ENCODE measurements at places on chromosomes 12 and 14.

DNA sequence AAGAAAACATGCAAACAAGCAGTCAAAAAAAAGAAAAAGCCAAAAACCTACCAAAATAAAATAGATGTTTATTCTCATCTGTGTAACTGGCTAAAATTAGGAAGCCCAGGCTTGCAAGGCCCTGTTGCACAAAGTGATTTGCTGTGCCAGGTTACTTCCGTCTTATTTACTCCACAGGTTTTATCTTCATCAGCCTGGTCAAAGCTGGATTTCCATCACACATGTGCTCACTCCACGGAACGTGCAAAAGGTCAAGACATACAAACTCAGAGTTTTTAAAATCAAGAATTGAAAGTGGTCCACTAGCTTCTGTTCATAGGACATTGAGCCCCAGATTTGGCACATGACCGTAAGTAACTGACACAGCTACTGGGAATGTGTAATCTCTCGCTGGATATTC, 14.8 kb downstream of the KCNJ8 start:
- DNase-seq, result no peak

DNA sequence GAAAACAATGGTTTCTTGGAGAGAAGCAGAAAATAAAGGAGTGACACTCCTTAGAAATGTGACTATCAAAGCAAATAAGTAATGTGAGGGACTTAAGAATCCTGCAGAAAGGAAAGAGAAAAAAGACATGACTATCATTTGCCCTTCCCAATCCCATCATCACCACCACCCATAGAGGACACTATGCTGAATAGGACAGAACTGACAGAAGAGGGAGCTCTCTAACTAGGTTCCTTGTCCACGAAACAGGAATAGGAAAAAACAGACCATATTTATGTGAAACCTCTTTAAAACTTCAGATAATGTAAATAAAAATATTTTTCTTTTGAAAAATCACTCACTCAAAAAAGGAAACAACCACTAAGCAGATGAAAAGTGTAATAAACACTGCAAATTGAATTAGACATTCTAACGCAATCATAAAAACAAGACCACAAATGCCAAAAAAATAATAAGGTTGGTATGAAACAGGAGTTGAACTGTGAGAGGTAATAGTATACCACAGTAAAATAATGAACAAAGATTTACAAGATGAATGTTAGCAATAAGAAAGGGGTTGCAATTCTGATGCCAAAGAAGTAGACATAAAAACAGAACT, 24.1 kb downstream of the KLRD1 start:
- DNase-seq, result no peak

- peak; percentile 74 for DNase-seq
These were observed 114.4 kb upstream of the OVCH1 start for GRCh38 chr12:29611906-29612305.

- DNase-seq, result no peak
These were observed 32.8 kb downstream of the KIF26A start for GRCh38 chr14:104171029-104171697.

GRCh38 chr12:5466521-5466960, 34.6 kb downstream of the NTF3 start:
- DNase-seq, result no peak

GRCh38 chr14:104976198-104977007, 1.8 kb downstream of the AHNAK2 start:
- no peak for DNase-seq

- no peak for DNase-seq
These were observed 28.8 kb upstream of the RPH3A start for GRCh38 chr12:112762753-112763152.

GRCh38 chr14:61516964-61517653, 178.2 kb upstream of the HIF1A start:
- DNase-seq, result no peak

DNA sequence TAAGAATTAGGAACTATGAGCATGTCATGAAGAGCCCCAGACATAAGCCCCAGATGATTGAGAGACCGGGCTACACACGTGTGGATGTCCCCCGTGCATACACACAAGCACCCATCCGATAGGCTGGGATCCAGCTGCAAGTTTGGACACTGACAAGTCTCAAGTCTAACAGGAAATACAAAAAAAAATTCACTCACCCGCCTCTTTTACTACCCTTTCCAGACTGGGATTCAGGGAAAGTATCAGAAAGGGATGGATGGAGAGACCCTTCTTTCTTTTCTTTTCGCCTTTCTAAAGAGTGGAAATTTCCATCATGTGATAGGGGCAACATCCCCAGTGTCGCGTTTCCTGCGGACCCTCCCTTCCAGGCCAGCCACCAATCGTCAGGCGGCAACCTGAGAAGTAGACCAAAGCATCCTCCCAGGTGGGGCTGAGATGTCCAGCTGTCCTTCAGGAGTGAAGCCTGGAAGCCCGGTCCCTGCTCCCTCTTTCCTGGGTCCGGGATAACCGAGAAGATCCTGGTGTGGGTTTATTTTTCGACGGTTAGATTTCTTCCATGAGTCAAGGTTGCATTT, 6.4 kb upstream of the SLC38A4 start:
- no peak for DNase-seq

DNA sequence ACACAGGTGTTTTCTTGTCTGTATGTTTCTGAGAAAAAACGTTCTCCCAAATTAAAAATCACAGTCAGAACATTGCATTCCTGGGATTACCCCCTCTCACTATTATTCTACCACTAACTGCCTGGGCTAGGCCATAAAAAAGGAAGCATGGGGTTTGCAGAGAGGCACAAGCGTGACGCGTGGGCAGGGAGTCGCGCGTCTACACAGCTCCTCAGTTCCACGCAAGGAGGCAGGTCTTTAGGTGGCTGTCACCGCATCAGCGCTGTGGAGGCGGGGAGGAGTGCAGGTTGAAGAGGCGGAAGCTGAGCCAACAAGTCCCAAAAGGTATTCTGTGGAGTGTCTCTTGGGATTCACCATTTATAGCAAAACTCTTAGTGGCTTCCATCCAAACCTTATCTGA, 109.9 kb downstream of the RIMBP2 start:
- no peak for DNase-seq

- no peak for DNase-seq
These were observed 19.6 kb downstream of the NAP1L1 start for GRCh38 chr12:76064904-76065303.

GRCh38 chr12:96257550-96258103, 63.5 kb downstream of the ELK3 start:
- no peak for DNase-seq

GRCh38 chr12:113088037-113088436, 31.5 kb downstream of the DTX1 start:
- DNase-seq, result no peak

- no peak for DNase-seq
These were observed 1204.8 kb downstream of the GALC start for GRCh38 chr14:86788224-86788623.

DNA sequence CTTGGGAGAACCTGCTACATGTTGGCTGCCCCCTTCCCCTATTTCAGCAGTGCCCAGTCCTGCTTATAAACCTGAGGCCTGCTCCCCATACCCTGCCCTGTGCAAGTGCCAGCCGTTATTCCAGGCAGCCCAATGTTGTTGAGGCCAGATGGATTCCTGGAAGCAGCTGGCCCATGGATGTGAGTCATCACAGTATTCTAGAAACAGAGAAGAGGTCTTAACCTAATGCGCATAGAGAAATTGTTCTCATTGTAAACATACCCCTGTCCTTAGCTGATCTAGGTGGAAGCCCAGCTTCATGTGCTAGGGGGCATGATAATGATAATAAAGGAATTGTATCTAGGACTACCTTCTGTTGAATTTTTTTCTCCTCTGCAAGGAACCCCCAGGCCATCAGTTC, 69.7 kb downstream of the TSPAN11 start:
- no peak for DNase-seq

GRCh38 chr14:51860164-51860824, at the start of gene GNG2:
GNG2 (plus strand) TSS chr14:51860612; CDS start chr14:51950679, 90,067 bp downstream.
- DNase-seq, result no peak

- no peak for DNase-seq
These were observed 29.2 kb upstream of the WSCD2 start for GRCh38 chr12:108099778-108100489.

DNA sequence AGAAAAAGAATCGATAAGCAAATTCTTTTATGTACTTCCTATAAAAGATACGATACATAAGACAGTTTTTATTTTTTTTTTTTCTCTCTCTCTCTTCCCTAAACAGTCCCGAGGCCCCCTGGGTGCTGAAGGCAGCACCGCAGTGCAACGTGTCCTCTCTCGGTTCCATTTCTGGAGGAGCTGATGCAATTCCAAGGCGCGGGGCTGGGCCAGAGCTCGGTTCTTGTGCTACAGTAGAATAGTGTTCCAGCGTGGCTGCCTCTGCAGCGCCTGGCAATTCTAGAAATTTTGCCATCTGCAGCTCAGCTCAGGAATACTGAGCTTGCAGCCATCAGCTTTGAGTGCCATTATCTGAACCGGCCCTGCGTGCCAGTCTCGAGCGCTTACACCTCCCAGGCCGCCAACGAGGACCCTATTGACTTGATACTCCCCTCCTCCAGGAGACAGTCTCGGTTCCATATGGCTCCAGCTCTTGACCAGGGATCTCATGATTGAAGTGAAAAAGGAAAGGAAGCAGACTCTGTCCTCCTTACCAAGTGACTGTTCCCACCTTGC, 630 bp downstream of the ALDH1L2 start:
- peak; percentile 18 for DNase-seq

GRCh38 chr12:130335517-130336392, 1.9 kb upstream of the PIWIL1 start:
- no peak for DNase-seq

DNA sequence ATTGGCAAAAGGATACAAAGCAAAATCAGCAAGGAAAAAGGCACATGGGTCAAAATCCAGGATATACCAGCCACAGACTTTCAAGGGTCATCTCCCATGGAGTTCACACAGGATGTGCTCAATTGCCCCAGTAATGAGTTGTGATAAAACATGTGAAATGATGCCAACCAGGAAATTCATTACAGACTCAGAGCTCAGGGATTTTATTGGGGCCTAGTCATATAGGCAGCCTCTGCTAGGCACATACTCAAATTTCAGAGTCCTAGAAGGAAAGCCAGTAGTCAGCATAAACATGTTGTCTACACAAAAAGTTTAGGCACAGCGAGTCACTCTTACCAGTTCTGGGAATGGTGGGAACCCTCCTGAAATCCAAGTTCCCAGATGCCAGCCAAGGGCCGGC, 64.4 kb upstream of the OSBPL8 start:
- no peak for DNase-seq

DNA sequence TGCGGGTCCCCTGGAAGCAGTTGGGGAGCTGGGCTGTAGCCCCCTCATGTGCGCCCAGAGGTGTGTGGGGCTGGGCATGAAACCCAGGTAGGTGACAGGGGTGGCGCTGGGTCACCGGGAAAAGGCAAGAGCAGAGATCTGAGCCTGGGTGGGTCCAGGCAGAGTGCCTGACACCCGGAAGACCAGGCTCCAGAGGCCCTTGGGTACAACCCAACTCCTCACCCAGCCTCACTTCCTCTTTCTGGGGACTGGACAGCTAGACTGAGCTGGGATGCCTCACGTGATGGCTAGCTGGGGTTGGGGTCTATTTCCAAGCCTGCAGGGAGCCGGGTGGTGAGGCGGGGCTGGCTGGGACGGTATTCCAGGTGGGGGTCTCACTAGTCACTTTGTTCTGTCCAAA, 16.3 kb upstream of the CYP46A1 start:
- no peak for DNase-seq

DNA sequence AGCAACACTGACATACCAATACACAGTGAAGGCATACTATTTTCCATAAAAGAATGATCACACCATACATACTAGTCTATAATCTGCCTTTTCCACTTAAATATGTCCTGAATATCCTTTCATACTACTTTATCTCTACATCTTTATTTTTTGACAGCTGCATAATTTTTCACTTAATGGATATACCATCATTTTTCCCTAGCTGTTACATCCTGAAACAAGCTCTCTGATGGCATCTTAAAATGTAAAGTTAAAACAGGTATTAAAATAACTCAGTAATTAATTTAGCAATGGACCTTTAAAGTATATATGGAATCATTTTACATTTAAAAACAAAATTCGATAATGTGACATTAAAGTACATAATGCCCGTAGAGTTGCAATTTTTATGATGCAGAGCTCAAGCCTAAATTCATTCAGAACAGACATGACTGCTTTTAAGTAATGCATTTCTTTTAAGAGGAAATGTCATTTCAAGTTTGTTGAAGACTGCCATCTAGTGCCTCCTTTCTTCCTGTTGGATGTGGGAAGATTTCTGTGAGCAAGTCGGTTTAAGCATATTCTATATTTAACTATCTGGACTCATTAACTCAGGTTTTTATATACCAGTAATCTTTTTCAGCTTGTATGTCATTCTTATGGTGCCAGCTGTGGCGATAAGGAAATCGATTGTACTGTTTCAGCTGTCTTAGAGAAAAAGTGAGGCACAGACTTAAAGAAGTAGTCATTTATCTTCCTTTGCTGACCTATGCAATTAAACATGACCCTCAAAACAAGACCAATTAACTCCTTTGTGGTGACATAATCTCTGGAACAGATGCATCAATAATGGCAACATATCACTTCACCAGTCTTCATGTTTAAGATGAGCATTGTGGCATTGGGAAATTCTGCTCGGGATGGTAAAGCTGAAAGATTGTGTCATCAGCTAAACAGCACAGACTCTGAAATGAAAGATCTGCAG, 20.3 kb downstream of the PRICKLE1 start:
- peak; percentile 33 for DNase-seq

- no peak for DNase-seq
These were observed 514.3 kb upstream of the SEL1L start for GRCh38 chr14:82047777-82048470.

DNA sequence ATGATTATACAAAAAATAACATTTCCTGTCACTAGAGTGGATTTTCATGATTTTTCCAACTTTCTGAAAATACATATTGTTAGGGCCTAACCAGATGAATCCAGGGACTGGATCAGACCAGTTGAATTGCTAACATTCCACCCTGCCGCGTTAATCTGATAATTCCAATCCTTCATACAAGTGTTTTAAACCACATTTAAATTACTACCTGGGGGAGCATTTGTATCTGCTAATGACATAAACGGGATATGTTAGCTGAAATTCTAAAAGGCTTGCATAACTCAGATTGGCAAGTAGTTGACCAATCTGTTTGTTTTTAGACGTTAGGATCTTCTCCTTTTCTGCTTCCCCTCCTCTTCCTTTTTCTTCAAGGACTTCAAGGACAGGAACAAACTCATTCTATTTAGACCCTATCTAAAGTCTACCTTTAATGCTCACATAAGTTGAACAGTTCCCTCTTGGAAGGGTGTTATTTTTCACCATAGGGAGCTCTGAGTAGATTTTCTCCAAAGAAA, 239.0 kb downstream of the ADAMTS20 start:
- no peak for DNase-seq
